Suppressor macrophage (primary cell): ENCODE measurements at places on chromosomes 4 and X.

DNA sequence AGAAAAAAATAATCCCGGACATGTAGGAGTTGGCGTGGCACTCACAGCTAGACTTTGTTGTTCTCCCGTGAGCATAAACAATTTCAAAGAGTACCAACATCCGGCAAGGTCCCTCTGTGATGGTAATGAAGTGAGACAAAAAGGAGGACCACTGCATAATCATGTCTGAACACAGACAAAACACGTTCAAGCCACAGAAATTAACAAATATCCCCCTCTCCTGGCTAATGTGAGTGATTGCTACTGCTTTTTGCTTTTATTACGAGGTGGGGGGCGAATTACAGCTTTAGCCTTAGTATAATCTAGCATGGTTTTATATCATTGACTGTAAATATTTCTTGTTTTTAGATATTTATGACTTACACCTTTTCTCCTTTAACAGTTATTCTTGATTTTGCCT, 118.5 kb downstream of the PLS3 start:
- no peak for DNase-seq

DNA sequence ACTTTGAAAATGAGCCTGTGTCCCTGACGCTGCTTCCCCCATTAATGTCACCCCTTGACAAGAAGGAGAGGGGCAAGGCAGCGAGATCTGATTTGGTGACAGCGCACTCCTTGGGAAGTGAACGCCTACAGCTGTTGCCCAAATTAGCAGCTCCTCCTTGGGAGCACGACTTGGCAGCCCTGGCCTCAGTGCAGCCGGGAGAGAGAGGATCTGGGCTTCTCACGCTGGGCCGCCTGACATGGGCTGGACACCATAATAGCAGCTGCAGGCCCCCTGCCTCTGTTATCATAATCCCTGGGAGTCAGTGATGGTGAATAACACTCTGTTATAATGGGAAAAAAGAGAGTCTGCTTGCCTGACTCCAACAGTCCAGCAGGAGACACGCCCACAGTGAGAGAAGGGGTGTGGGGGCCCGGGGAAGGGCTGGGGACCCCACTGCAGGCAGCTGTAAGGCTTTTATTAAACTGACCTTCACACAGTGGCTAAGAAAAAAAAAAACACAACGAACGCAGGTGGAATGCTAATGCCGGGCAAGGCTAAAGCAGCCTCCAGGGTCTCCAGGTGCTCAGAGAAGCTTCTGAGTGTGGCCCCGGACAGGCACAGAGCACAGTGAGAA, 73.3 kb downstream of the PSAPL1 start:
- DNase-seq: no peak

- no peak for DNase-seq
Observed at GRCh38 chr4:181611033-181611711, 632.0 kb upstream of the TENM3 start.

DNA sequence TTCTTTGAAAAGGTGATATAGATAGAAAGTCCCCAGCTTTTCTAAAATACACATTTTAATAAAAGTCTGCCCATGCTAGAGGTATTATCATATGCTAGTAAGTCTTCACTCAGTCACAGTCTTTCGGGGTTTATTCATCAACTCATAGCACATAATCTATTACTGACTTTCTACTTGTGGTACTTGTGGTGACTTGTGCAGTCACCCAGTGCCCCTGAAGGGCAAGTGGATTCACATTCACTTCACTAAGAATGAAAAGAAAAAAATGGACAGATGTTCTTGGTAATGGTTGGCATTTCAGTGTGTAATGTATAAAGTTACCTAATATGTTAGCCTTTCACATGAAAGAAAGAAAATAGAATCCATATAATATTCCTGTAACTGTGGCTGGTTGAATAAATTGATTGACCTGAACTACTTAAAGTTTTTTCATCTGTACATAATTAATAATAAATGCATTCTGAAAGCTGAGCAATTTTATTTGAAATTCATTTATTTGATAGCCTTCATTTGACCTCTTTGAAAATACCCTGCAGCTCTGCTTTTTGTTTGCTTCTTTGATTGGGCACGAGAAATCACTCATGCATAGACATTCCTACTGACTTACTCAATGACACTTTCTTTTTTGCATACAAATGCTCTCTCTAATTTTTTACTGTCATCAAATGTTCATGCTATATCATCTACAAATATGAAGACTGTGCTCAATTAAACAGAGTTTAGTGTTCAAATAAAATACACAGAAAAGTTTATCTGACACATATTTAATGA, 39.5 kb upstream of the ZNF330 start:
- DNase-seq: no peak
